ENCODE measurements at places on chromosomes 2 and 18.

DNA sequence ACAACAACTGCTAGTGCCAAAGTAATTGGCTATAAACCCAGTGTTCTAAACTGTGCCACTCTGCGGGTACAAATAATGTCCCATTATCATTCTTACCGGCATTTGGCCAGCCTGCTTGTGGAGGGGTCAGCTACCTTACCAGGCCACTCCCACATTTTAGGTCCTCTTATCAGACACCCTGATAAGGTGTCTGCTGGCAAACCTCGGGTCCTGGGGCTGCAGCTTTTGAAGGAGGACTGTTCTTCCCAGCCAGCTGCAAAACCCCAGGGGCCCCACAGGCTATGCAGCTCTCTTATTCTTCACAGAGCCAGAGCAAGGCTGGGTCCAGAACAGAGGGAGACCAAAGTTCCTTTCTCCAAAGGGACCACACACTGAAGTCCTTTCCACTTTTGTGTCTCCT is 258.0 kb upstream of the REV1 start:
- DNase-seq: no peak

DNA sequence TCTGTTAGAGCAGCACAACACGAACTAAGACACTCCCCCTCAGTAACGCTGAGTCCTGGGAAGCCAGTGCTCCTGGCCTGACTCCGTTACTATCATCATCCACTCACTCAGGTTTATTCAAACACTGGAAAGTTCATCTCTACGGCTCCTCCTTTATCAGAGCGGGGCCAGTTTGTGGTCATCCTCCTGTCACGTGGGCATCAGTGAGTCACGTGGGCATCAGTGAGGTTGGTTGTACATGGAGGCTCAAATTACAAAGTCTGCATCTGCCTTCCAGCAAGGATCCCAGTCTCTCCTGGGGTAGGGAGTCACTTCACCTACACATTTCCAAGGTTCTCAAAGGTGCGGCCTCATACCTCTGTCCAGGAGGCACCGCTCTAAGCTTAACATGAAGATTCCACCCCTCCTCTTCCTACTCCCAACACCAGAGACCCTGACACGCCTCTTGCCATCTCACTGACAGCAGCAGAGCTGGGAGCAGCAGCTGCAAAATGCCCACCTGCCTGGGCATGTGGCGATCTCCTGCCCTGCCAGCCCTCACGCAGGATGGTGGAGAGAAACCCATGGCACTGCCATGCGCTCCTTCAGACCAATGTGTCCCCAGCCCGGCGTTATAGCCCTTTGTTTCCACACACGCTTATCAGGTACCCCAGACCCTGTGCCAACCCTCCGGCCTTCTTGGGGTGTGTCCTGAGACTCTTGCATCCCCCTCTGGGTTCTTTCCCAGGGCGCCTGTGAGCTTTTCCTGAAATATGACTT is 99.2 kb upstream of the PTPRM start:
- DNase-seq: no peak

DNA sequence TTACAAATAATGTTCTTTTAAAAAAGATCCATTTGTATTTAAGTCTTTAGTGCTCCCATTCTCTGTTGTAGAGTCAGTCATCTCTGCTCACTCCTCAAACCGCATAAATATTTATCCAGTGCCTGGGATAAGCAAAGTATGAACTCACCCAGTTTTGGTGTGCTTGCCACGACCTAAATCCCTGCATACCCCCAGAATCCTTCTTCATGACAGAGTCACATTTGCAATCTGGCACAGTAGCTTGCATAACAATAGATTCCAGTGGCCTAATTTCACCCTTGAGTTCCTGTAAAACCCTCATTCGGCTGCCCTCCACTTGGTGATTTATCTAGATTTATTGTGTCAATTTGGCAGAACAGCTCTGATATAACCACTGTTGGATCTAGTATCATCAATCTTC is 92.9 kb downstream of the DTNA start:
- no peak for DNase-seq

DNA sequence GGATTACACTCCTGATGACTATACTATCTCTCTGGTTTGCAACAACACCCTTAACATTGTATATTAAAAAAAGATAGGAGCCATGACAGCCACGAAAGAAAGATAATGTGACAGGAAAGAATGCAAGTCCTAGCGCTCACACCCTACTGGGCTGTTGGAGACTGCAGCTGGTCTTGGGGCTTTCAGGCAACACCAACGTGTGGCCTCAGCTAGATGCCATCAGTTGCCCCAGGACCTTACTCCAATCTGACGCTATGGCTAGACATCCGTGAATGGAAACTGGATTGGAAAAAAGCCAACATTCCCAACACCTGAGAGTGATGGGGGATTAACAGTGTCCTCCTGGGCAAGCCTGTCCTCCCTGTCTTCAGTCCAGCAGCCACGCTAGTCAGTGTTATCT is 357.4 kb upstream of the GULP1 start:
- DNase-seq: no peak

DNA sequence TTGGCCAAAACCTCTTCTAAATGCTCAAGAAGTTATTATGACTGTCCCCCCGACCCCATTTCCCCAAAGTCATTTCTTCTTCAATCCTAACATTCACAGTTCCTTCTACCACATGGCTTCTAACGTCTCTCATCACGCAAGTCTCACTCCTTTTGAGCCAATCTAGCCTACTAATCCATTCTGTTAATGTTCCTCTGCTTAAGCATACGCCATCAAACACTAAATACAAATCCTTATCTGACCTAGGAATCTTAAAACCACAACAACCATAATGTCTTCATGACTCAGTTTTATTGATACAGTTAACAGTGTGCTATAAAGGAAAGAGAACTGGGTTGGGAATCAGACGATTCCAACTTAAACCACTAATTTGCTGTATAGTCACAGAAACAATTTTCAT is 23.9 kb downstream of the HNRNPLL start:
- no peak for DNase-seq

DNA sequence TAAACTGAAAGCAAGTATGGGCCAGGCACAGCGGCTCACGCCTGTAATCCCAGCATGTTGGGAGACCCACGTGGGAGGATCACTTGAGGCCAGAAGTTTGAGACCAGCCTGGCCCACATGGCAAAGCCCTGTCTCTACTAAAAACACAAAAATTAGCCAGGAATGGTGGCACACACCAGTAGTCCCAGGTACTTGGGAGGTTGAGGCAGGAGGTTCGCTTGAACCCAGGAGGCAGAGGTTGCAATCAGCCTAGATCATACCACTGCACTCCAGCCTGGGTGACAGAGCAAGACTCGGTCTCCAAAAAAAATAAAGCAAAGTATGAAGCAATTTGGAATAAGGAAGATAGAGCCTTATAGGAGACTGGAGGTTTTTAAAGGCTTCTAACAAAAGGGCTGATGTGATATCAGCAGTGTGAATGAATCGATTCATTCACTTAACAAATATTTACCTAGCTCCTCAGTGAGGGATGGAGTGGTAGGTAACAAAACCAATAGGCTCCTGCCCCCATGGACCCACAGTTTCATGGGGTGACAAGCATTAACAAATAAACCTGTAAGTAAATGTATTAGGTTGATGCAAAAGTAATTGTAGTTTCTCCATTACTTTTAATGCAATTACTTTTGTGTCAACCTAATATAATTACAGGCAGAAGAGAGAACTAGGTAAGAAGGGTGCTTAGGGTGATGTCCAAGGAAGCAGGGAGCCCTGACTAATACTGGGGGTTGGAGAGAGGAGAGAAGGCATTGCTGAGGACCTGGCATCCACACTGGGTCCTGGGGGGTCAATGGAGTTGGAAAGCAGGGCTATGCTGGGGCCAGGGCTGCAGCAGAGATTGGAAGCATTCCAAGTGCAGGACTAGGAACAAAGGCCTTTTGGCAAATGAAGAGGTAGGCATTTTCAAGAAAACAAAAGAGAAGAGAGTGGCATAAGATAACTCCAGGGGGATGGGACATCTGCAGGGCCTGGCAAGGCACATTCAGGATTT is 195.4 kb upstream of the ARL4C start:
- no peak for DNase-seq

DNA sequence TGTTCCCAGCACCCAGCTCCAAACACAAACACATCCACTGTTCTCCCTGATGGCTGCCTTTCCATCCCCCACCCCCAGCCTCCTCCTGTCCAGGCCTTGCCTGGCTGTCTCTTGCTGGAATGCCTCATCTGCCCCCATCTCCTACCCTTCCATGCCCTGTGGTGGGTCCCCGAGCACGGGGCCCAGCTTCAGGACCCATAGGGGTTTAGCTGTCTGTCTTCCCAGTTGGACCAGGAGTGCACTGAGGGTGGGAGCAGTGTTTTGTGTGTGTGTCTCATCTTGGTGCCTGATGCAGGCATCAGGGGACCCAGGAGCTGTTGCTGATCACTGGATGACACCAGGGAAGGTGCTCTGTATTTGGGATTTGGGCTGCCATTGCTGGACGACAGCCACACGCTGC is 34.5 kb downstream of the GLI2 start:
- no peak for DNase-seq

DNA sequence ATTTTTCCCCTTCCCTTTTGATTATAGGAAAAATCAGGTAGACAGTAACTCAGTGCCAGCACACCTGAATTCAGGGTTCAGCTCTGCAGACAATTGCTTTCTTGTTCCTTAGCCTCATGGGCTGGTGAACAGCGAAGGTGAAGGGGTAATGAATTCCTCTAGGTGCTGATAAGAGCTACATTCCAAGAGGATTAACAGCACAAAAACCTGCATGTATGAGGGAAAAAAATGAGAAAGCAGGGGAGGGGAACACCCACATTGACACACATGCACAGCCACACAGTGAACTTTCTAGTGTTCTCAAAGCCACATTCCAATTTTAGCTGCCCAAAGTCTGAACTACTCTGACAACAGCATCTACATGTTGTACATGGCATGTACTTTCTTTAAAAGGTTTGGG is 46.1 kb downstream of the SPATS2L start:
- DNase-seq: no peak

DNA sequence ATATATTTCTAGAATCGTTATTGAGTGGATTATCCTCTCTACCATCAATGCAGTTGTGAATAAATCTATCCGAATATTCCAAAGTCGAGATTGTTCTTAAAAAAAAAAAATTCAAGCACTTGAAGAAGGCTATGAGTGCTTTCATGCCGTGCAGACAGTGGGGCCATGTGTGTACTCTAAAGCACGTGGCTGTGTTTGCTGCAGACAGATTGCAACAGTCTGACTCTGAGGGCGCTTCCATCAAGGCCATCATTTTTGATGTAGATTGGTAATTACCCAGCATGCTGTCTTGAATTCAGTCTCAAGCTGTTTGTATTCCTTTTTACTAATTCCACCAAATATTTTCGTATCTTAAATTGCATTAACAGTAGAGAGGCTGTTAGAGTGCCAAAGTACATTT is 325.9 kb upstream of the LINC00305 start:
- DNase-seq: no peak

DNA sequence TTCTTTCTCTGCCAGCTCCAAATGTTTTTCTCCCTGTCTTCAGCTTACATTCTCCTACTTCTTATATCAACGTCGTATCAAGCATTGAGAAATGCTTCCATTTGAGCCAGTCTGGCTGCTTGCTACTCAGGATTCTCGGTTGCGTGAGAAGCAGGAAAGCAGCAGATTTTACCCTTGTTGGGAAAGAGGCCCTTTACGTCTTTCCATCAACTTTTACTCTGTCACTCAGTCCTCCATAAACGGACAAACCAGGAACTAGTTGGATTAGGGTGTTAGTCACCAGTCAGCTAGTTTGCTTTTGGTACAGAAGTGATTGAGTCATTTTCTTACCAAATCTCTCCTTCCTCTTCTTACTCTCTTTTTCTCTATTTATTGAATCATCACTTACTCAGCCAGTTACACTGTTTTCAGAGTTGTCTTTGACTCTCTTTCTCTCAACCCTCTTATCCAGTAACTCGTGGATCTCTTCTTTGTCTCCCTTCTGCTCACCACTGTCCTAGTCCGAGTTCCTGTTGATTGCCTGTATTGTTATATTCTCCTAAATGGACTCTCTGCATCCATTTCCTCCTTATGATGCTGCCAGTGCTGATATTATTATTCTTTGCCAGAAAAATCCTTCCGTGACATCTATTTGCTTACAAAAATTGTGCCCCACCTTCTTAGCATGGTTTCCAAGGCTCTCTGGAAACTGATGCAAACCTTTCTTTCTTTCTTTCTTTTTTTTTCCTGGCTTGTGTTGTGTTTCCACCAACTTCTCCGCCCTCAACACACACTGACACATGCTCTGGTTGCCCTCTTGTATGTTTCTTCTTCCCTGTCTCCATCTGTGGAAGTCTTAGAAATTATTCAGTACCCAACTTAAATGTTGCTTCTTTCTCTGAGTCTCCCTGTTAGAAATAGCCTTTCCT is 61.5 kb downstream of the VRK2 start:
- no peak for DNase-seq

DNA sequence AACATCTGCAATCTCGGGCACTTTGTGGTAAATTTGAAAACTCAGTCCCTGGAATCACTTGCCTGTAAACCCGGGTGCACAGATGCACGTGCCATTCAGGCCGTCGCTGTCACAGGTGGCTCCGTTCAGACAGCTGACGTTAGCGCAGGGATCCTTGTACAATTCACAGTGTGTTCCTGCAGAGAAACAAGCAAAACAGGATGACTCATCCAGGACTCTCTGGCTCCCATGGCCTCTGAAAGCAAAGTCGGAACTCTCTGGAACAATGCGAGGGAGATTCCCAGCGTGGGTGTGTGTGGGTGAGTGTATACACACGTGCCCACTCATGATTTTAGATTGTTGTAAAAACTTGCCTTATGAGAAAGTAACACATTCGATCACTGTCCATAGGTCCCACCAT is 136.1 kb upstream of the PID1 start:
- no peak for DNase-seq

DNA sequence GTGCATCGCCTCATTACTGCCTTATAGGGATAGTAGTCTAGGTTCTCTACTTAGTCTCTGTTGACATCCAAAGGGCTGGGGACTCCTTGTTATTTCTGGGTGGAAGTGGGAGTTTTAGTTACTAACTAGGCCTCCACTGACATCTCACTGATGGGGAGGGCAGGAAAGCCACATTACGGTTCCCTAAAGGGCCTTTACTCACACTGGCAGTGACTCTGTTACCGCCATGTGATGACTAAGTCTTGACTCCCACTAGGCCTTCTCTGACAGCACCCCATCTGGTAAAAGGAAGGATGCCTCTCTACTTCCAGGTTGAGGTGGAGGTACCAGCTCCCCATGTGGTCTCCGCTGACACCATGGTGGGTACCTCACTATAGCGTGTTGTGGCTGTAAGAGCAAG is 14.0 kb upstream of the BCL2L11 start:
- no peak for DNase-seq

- no peak for DNase-seq
Observed at GRCh38 chr2:180364719-180365118, 357.6 kb upstream of the CWC22 start.

DNA sequence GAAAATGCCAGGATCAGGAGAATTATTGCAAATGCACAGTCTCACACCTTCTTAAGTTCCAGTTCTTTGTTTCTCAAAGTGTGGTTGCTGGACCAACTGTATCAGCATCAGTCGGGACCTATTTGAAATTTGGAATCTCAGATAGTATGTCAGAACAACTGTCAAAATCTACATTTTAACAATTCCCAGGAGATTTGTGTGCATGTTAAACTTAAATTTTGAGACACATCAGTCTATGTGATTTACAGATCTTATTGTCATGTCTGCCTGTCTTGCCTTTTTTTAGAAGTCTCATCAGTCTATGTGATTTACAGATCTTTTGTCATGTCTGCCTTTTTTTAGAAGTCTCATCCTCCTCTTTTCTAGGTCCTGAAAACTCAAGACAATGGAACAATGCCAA is 243.6 kb upstream of the MEIS1 start:
- no peak for DNase-seq

- no peak for DNase-seq
Observed at GRCh38 chr2:132804051-132804450, 134.0 kb upstream of the LYPD1 start.

- no peak for DNase-seq
Observed at GRCh38 chr2:212936572-212936971, 214.8 kb downstream of the IKZF2 start.

Measured in activated B cell treated with CpG ODN at 0.5 μM for 24 hours (primary cell).